ENCODE measurements at places on chromosomes 6 and 20.
A peak's percentile ranks its signal among the peaks of the same experiment; 100 is the strongest.

GRCh38 chr6:53049415-53049814 lies 15.8 kb upstream of the FBXO9 start:
- DNase-seq = no peak

DNA sequence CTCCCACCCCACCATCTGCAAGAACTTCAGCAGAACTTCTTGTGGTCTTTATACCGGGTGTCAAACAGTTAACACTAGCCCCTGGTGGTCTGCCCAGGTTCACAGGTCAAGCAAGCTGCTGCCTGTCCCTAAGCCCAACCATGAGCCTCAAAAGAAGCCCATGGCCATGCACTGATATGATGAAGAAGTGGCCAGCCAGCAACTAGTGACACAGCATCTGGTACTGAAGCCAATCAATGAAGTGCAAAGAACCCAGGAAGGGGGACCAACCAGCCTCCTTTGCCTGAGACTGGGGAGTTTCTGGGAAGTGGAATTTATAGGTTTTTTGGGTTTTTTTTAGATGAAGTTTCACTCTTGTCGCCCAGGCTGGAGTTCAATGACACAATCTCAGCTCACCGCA lies 127.8 kb downstream of the MAFB start:
- DNase-seq = no peak

- DNase-seq = no peak
Measured at GRCh38 chr20:60074276-60074675, 116.1 kb downstream of the CDH26 start.

DNA sequence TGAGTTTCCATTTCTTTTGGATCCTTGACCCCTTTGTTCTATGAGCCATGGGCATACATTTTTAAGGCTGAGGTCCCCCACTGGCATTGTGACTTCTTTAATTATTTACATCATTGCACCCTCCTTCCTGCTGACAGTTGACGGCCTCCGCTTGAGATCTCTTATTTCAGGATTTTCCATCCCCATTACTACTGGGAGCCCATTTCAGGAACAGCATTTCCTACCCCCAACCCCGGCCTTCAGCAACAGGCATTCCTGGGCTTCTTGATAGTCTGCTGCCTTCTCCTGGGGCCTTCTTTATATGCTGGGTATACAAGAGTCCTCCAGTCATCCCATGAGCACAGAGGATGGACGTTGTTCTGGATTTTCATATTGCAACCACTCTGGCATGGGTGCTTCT lies 3.8 kb downstream of the ULBP1 start:
- DNase-seq = no peak

- DNase-seq = peak; percentile 96
Measured at GRCh38 chr20:38073307-38074071, 39.9 kb downstream of the RPRD1B start.

DNA sequence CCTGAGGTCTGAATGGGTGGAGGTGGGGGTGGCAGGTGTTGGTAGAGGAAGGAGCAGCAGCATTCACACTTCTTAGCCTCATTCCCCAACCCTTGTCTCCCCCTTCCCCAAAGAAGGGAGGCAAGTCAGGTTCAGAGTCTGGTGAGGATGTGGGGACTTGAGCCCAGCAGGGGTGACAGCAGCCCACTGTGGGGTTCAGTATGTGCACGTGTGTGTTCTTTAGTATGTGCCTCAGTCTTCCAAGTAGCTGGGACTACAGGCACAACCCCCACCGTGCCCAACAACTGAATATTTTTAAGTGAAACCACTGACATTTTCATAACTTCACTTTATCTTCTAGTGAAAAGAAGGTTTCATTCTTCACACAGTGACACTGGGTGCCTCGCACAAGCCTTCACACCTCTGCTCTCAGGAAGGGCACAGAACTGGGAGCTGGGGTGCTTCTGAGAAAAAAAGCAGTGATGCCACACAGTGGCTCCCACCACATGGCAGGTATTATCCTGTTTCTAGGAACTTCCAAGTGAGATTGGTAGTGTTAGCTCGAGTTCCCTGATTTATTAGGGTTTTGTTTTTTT lies 33.4 kb upstream of the PRELID3B start:
- DNase-seq = no peak

DNA sequence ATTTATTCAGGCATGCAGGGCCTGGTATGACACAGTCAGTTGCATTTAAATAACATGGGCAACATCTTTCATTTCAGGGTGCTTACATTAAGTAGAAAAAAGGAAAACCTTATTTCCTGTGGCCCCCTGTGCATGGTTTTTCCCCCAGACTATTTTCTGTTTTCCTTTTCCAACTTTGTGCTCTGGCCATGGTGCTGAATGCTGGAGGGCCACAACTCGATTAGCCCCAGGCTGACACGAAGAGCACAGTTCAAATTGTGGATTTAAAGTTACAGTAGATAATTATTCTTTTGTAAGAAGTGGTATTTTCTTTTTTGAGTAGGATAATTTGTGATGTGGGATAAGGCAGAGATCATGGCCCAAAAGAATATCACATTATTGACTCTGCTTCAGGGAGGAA lies 332.0 kb downstream of the HAO1 start:
- DNase-seq = no peak

DNA sequence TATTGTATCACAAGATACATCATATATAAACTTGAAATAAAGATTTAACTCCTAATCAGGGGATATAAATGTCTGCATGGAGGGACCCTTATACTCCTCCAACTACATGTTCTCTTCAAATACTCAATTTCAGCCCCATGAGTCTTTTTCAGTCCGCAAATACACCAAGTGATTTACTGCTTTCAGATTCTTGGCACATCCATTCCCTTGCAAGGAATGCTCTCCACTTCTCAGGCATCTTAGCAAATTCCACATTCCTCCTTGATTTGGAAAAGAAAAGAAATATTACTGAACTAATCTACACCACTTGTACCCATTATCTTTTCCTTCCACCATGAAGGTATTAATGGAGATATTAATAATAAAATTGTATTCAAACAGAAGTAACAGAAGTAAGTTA lies 999.4 kb upstream of the GJE1 start:
- DNase-seq = no peak

DNA sequence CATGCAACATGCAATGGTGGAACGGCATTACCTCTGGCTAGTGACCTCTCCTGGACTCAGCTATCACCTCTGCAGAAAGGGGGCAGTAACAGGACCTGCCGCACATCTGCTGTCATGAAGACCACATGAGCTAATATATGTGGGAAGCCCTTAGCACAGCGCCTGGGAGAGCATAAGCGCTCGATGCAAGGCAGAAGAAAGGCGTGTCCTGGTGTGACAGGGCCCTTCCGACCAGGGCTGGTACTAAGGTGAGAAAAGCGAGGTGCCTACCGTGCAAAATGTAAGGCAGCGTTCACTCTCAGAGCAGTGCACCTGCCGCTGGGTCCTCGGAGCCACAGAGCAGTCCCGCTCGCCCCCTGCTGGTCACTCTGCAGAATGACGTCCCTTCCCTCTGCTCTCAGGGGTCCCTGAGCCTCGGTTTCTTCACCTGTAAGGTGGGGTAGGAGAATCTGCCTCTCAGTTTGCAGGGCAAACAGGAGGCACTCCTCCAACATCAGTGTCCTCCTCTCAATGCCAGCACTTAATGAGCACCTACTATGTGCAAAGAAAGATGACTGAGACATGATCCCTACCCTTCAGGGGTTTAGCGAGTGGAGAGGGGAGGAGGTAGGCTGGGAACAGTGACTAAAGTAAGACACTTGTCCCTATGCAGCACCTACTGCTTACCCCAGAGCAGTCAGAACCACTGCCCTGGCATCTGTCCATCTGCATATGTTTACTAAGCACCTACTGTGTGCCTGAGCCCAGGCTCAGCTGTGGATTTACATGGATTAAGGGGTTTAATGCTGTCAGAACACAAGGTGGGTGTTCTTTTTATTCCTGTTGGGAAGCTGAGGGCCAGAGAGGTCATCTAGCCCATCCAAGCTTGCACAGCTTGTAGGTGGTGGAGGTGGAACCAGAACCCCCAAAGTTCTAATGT lies 41.1 kb upstream of the PTGIS start:
- DNase-seq = peak; percentile 43

DNA sequence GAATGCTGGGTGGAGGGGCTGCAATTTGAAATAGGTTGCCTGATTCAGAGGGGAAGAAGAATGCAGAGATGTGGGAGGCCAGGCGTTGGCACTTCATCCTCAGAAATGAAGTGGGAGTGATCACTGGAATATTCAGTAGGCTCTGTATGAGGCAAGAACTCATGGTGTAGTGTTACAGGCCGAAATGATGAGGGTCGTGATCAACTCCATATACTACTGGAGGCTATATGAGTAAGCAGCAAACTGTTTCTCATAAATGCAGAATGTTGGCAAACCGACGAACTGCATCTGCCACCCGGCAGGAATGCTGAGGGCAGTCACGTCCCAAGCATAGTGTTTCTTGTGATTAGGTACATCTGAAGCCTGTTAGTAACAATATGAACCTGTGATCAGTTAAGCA lies 12.7 kb downstream of the KCNS1 start:
- peak; percentile 99 for DNase-seq

DNA sequence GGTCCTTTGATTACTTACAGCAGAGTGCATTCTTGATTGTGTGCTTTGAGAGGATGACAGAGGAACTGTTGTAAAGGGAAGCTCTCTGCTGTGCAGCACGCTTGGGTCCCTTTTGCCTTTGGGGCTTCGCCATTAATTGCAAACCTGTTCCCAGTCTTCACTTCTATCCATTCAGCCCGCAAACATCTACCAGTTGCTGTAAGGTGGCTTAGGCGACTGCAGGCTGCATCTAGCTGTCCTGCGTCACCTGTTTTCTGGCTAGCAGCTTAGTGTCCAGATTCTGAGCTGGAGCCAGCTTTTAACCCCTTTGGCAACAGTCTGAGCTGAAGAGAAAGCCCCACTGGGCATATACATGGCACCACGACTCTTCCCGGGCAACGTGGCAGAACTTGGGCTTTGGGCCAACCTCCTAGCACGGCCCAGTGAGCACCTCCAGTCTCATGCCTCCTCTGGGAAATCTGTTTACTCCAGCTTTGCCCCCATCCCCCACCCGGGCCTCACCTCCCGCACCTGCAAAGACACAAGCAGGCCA lies 2.5 kb upstream of the FASTKD5 start:
- no peak for DNase-seq

DNA sequence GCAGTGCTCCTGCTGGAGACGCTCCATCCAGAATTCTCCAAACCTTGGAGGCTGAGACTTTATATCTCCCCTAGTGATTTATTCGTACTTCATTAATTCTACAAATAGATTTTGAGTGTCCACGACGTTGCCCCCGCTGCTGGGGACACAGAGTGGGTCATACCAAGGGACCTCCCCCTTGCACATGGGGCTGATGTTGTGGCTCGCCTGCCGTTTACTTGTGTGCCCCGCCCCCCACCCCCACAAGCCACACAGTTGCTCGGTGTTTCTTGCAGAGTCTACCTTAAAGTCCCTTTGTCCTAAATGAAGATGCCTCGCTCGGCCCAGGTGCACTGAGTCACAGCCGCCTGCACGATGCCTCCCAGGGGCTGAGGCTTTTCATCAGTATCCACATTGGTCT lies 20.3 kb upstream of the SMOC2 start:
- DNase-seq = no peak

GRCh38 chr6:25024821-25025220 lies 89.1 kb upstream of the RIPOR2 start:
- no peak for DNase-seq

Data from EL (cell line).